ENCODE measurements at places on chromosomes 1 and 21.

DNA sequence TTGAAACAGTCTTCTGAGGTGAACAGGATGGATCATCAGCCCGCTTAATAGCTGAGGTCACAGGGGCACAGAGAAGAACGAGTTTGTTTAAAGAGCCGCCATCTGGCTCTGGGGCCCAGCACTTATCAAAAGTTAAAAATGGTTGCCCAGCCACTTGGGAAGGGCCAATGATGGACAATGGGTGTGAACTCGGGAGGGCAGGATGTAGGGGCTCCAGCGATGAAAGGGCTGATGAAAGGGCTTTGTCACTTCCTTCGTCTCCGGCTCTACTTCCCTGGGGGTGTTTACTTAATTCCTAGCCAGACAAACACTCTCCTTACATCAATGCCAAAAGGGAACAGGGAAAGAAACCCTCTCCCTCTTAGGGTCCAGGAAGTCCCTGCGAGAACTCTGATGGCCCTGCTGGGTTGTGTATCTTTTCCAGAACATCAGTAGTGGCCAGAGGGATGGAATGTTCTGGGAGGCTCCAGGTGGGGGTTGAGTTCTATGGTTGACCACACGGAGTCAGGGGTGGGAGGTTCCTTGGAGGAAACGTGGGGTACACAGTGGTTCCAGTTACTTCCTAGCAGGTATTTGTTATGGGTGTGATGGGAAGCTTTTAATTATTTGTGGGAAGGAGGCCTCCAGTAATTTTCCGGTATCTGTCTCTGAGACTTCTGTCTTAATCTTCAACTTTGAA is 9.0 kb upstream of the ABCG1 start:
- DNase-seq = no peak

GRCh38 chr1:66275083-66275482 is 258.9 kb upstream of the SGIP1 start:
- peak; percentile 57 for DNase-seq

- DNase-seq = no peak
These were observed 127.9 kb upstream of the CACYBP start for GRCh38 chr1:174871886-174872285.

DNA sequence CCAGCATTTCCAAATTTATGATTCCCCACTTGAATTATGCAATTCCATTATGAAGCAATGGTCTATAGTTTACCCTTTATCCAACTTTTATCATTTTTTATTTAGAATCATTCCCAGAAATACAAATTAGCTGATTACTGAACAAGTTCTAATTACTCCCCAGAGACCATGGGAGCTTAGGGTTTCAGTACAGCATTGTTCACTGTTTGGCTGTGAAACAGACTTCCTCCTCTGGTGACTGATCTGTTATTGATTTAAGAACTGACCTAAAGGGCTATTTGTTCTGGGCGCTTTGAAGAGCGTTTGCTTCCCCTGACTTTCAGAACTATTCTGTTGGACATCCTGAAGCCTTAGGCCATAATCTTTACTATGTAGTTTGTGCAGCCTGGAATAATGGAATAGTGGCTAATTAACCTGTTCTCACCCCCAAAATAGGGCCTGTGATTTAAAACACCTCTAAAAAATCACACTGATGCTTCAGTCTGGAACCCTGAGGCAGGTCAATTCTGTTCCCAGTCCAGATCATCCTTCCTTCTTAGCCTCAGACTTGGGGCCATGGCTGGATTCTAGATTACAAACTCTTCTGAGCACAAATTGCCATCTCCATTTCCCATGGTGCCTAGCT is 58.7 kb downstream of the ALG14 start:
- no peak for DNase-seq

DNA sequence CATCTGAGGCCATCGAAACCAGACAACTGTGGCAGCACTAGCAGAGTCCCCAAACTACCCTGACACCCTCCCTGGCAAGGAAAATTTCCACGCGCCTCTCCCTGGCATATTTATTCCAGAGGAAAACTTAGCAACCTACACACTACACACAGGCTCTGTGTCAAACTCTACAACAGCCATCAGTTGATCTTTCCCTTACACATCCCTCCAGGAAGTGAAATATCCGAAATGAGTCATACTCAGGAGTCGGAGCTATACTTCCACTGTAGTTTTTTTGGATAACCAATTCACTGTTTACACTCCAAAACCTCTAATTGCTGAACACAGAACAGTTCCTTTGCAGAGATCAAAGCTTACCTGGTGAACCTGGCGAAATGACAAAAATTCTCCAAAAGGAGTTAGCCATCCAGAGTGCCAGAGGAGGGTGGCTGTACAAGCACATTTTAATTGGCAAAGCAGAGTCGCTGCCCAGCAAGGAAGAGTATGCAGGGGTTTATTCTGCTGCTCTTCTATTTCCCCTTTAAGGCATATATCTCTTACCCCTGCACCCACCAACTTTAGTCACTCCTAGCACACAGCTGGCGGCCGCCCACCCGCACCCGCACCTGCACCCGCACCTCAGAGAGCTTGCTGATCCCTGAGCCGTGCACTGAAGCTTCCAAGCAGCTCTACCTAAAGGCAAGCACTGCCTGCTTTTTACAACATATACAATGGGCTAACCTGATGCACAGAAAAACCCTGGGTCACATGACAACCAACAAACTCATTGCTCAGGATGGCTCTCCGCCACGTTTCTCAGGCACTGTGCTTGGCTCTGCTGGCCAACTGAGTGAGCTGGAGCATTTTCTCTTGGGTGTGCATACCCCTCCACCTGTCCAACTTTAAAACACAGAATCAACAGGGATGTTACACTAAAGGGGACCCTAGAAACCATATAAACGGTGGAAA is 54.9 kb downstream of the CAPZB start:
- DNase-seq = no peak

DNA sequence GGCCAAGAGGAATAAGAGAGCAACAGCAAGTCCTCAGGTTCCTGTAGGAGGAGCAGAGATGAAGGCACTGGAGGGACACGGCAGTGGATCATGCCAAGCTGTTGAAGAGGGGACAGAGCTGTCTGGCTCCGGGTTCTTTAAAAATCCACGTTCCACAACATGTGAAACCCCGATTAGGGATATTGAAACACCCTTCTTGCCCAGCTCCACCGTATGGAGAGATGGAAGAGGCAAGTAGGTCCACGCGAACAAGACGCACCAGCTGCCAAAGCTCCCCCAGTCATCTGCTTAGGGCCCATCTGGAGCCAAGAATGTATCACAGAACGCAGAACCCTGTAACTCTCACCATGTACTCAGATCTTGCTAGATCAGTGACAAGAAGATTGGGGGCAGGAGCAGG is 3.9 kb downstream of the C1orf198 start:
- no peak for DNase-seq

DNA sequence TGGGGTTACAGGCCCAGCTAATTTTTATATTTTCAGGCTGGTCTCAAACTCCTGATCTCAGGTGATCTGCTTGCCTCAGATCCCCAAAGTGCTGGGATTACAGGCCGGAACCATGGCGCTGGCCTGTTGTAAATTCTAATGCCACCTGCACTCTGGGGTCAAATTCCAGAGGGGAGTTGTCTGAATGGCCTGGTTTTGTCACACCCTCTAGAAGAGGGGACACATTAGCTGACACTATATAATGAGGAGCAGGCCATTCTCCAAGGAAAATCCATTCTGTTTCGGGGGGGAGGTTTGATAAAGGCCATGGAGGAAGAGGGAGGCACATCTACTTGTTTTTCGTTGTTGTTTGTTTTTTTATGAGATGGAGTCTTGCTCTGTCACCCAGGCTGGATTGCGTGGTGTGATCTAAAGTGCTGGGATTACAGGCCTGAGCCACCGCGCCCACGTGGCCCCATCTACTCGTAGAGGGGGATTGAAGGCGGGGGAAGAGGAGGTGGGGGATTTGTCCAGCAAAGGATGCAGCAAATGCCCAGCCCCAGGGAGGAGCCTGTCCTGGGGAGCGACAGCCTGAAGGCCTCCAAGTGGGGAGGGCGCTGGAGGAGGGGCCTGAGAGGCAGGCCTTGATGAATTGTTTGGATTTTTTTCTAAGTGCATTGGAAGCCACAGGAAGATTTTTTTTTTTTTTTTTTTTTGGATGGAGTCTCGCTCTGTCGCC is 78.4 kb upstream of the SLC45A1 start:
- DNase-seq = no peak

DNA sequence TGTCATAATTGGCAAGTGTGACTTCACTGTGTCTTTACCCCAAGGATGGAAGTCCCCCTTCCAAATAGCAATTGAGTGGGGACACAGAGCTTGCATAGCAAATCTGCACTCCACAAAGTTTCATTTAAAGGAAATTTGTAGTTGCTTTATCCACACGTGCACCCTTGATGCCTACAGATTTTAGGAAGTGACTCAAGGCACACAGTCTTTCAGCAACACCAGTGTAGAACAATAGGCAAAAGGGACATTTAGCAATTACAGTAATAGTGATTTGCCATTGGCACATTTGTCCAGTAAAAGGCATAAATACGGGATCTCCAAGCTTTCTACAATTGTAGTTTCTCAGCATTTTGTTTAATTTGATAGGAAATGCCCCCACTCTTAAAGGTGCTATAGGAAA is 43.4 kb upstream of the KAZN start:
- DNase-seq = no peak

DNA sequence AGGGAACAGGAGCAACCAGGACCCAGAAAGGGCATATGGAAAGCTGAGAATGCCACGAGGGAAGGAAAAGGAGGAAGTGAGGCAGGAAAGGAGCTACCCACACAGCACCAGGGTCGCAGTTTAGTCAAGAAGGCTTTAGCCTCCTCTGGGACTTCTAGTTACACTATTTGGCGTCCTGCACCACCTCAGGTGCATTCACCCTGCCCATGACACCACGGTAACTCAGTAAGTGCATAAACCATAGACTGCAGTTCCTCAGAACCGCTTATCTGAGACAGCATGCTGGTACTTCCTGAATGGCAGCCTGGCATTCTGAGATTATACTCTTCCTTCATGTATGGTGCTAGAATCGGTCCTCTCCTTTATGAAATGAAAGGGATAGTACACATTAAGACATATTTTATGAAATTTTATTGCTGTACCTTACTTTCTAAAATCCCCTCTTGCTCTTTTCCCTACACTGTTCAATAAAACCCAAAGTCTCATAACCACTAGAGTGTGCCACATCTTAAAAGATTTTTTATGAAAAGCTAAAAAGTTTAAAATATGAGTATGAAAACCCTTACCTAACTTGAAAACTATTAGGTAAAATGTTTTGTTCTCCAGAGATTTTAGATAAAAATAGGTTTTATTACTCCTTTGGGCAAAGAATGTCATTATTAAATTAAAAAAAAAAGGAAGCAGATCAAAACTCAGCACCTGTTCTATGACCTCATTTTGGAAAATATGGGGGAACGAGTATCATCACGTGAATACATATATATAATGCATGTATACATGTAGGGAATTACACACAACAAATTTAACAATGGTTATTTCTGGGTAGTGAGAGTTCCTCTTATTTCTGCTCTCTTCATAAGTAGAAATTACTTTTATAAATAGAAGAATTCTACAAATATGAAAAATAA is 67.3 kb downstream of the VAV3 start:
- DNase-seq = no peak

DNA sequence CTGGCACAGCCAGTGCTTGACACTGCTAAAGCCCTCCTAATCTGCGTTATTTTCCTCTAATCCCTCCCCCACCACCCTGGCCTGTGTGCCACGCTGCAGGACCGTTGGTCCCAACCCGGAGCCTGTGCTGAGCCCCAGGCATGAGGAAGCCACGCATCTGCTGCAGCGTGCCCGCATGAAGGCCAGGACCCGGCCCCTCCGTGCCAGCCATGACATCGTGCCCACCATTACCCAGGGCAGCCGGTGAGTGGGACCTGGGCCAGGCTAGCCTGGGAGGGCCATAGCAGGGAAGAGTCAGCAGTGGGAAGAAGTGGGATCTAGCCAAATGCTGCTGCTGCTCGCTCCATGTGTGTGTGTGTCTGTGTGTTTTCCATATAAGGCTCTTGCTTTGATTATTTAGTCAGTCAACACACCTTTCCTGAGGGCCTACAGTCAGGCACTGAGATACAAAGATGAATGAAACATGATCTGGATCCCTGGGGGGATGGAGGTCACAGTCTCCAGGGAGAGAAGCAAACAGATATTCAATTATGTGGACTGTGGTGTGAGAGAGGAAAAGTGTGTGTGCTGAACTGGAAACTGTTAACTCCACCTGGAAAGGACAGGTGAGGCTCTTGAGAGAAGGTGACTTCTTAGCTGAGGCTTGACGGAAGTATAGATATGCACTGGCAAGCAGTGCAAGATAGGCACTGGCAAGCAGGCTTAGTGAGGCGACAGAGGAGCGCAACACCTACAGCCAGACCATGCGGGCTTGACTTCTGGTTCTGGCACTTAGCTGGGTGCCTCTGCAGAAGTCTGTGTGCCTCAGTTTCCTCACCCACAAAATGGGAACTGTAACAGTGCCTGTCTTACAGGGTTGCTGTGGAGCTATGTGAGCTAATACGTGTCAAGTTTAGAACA is 15.9 kb downstream of the KIAA1614 start:
- DNase-seq = no peak

DNA sequence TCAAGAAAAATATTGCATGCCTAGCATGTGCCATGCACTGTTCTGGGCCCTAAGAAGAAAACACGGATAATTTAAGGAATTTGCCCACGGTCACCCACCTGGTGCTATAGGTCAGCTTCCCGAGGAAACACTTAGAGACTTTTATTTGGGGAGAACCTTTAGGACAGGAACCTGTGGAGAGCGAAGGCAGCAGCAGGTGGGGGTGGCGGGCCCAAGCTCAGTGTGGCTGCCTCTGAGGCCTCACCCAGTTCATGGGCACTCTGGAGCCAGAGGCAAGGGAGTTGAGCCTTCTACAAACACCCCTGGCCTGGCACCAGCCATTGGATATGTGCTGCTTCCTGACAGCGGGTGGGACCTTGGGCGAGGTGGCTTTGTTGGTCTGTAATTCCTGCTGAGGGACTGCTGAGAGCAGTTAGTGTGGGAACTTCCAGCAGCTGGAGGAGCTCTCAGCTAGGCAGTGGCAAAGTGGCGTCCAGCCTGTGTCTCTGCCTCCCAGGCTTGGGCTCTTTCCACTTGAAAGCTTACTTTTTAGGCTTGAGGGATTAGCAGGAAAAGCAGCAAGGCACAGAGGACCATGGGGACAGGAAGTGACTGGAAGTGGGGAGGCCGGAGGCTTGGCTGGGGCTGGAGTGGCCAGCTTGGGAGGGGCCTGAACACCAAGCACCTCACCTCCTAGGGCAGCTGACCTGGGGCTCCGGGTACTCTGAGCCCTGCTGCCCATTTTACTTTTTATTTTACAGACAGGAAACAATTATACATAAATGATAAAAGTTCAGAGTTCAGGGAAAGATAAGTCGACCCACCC is 19.1 kb downstream of the MRPL37 start:
- DNase-seq = no peak

DNA sequence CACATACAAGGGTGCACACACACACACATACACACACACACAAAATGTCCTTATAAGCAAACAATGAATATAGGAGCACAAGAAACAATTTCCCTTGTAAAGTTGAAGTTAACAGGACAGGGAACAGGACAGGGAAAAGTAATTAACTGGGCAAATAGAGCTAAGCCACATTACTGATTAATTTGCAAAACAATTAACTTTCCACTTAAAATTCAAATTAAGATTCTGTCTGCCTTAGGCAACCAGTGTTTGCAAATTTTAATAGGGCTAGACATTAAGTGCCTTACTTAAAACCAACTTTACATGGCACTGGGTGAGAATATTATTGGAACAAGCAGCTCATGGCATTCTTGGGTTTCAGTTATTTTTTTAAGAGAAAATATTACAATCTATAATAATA is 6.8 kb upstream of the CLDN8 start:
- no peak for DNase-seq

GRCh38 chr1:93723733-93724270 is 42.2 kb upstream of the BCAR3 start:
- no peak for DNase-seq

- no peak for DNase-seq
These were observed 337.4 kb downstream of the SRGAP2C start for GRCh38 chr1:121522061-121522759.
